ENCODE measurements at places on chromosomes 2 and 18.

- DNase-seq, result no peak
These were observed 6.5 kb upstream of the STAMBP start for GRCh38 chr2:73822276-73822675.

- DNase-seq, result no peak
These were observed 650.4 kb downstream of the RNF144A start for GRCh38 chr2:7567646-7568045.

GRCh38 chr2:115115135-115115534, 672.7 kb downstream of the DPP10 start:
- DNase-seq, result no peak

DNA sequence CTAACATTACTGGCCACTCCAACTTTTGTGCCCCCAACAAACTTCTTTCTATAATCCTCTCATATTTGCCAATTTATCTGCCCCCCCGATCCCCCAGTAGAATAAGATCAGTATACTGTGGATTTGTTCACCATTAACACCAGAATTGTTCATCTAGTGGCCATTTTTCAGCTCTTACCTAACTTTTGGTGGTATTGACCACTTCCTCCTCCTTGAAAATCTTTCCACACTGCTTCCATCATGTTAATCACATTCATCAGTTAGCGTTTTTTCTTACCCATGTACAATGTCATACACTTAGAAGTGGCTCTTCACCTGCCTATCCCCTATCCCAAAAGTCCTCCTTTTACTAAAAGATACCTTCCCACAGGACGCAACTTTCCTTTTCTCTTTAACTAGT, 6.1 kb downstream of the IMPACT start:
- no peak for DNase-seq

- no peak for DNase-seq
These were observed 293.6 kb upstream of the SESTD1 start for GRCh38 chr2:179558010-179558934.

DNA sequence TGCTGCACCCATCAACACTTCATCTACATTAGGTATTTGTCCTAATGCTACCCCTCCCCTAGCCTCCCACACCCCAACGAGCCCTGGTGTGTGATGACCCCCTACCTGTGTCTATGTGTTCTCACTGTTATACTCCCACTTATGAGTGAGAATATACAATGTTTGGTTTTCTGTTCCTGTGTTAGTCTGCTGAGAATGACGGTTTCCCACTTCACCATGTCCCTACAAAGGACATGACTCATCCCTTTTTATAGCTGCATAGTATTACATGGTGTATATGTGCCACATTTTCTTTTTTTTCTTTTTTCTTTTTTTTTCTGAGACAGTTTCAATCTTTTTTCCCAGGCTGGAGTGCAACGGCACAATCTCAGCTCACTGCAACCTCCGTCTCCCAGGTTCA, 284.1 kb upstream of the CYP26B1 start:
- DNase-seq, result no peak

DNA sequence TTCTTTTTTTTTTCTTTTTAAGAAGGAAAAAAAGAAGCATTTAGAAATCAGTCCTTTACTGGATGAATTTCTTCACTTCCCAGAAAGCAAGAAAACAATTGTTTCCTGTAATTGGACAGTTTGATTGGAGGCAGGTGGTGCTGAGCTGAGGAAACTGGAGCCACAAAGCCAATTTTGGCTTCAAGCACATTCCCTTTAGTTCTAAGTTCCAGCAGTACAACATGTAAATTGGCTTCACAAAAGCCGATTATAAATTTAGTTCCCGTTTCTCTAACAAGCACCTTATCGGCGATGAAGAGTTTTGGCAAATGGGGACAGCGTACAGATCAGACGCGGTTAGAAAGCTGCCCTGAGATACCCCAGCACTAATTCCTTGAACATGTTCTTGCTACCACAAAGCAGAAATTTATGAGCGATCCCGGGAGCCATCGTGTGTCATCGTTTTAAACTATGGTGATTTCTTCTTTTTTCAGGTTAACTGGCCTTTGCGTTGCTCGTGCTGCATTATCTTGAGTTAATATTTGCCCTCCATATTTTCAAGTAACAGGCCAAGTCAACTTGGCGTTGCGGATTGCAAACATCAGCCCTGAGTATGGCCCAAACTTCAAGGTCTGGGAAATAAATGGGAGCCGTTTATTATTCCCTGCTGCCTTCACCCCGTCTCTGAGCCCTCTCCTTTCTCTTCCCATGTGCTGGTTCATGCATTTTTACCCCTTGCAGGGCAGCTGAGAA, 190.4 kb upstream of the ID2 start:
- no peak for DNase-seq

DNA sequence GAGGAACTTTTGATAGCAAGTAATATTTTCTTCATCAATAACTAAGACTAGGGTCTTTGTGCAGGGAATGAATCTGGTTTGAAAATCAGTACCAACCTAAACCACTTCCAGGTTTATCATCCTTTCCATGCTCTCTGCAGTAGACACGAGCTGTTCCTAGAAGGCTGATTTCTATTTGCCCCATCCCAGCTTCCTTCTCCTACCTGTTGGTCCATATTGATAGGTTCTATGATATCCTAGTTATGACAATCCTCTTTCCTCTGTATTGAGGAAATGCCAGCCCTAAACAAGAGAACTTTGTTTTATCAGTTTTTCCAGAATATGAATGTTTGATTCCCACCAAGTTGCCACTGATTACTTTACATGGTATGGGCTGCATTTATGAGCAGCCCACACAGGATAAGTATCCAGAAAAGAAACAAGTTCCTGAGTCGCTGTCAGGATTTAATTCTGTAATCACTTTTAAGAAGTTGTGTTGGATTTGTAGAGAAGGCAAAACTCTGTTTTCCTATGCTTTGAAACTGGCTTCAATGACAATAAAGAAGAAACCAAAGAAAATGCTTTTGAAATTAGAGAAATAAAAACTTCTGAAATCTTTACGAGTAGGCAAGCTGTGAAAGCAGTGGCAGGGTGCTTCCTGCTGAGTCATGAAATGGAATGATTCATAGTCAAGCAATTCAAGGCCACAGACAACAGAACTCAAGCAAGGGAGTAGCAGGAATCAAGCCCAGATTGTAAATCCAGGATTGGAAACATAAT, 37.3 kb upstream of the TANK start:
- DNase-seq, result peak; percentile 86

GRCh38 chr2:155905657-155906056, 426.9 kb downstream of the NR4A2 start:
- DNase-seq, result no peak

DNA sequence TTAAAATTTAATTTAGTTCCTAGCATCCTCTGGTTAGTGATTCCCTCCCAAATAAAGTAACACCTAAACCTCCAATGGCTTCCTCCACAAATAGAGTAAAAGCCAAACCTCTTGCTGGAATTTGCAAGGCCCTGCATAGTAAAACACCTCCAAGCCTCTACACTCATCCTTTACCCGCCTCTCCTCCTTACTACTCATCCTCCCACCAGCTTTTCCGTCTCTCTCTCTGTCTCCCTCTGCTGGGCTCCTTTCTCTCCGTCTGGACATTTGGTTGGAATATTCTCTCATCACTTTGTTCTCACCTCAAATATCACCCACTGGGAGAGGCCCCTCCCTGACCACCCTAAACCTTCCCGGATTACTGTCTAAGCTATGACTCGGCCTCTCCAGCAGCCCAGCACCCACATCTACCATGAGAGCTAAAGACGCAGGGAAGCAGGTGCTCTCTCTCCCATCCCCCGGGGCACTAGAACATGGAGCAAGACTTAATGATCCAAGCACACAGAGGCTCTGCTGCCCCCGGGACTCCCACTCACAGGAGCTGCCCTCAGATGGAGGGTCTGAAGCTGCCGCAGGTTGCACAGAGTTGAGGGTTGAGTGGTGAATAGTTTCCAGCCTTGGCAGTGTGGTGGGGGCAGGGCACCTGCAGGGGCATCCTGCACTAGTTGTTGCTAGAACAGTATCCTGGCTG, 167.2 kb downstream of the FBXO15 start:
- DNase-seq, result no peak

GRCh38 chr2:3857576-3857975, 154.2 kb downstream of the DCDC2C start:
- no peak for DNase-seq

GRCh38 chr18:34158881-34159690, 65.6 kb downstream of the NOL4 start:
- DNase-seq, result peak; percentile 74

- DNase-seq, result no peak
These were observed 1.4 kb downstream of the STARD7 start for GRCh38 chr2:96207073-96207773.

DNA sequence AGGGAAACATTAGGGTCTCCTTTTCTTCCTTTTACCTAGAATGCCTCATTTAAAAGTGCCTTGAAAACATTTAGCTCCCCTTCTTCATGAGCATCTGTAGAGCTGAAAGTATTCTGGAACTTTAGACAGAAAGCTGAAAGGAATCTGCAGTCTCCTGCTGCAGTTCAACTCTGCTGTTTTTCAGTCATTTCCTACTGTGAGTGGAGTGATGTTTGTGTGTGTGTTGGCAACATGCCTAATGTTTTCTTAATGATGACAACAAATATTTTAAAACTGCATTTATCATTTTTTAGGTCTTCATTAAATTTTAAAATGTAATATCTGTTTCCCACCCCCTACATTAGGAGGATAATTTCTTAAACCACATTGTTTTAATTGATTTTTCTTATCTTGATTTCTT, 66.6 kb downstream of the TWSG1 start:
- DNase-seq, result no peak

- DNase-seq, result no peak
These were observed 283.5 kb upstream of the HDAC4 start for GRCh38 chr2:239684271-239684810.

DNA sequence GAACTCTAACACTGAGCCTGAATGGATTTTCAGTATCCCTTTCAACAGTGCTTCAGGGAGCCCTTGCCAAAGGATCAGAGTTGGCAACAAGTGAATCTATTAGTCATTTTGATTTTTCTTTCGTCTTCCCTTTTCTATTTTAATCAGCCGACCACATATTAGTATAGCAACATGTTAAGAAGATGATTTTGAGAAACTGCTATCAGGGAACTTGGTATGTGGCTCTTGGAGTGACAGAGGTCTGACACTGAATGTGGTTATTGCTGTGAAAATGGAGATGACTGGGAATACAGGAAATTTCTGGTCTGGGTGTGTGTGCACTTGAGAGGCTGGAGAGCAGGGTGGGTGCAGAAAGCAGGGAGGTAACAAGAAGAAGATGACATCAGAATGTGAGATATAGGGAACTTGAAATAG, 28.7 kb upstream of the IL1RL1 start:
- no peak for DNase-seq

DNA sequence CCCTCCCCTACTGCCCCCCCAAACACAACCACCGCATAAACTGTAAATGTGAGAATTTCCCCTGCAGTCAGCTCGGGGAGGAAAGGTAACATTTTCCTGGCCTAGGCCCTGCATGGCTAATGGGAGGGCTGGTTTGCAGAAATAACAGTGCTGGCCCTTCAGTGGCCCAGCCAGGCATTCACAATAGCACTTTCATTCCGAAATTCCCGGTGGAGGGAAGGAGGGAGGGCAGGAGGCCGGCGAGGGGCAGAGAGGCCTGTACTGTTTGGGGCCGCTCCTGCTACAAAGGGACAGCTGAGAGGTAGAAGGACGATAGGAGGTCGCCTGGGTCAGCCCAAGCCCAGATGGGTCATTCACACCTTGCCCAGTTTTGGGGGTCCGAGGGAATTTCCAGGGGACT, 11.3 kb downstream of the CYP26B1 start:
- DNase-seq, result no peak

GRCh38 chr2:233934524-233934923, 17.4 kb downstream of the TRPM8 start:
- DNase-seq, result no peak

DNA sequence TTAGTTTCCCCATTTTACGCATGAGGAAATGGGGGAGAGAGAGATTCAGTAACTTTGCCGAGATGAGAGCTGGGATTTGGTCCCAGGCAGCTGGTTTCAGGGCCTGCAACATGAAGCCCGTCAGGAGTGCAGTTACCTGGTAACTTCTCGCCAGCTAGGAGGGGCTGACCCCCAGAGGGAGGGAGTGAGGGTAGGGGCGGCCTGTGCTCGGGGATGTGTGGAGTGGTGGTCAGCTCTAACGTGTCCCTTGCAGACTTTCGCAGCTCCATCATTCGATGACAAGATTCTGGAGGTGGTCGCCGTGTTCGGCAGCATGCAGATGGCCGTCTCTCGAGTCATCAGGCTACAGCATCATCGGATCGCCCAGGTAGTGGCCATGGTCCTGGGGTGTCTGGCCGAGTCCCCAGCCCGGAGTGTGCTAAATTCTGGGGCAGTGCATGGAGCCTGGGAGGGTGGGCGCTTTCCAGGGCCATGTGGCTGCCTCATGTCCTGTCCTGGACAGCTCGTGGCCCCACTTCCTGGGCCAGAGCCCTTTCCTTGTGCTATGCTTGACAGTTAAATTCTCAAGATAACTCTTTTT, 103.8 kb downstream of the DGKD start:
- no peak for DNase-seq

DNA sequence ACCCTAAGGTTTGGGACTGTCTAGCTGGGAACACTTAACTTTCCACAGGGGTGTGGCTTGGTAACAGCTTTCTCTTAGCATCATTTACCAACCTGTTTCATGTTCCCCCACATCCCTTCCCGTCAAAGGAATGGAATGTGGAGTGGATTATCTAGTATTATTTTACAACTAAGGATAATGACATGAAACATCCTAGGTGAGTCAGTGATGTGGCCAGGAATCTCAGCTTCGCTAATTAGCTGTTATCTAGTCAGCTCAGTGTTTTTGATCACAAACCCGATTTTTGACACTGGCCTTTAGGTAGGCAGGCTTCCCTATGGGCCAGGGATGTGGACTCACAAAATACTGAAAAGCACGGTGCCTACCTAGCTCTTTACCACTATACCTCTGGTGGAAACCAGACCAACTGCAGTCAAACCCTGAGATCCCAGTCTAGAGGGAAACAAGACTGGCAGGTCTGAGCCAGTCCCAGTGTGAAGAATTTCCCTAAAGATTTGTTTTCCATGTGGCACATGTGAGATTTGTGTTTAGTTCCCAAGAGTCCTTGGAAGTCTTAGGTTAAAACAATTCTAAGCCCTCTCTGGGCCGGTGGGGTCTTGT, 2.8 kb upstream of the NRP2 start:
- DNase-seq, result no peak

DNA sequence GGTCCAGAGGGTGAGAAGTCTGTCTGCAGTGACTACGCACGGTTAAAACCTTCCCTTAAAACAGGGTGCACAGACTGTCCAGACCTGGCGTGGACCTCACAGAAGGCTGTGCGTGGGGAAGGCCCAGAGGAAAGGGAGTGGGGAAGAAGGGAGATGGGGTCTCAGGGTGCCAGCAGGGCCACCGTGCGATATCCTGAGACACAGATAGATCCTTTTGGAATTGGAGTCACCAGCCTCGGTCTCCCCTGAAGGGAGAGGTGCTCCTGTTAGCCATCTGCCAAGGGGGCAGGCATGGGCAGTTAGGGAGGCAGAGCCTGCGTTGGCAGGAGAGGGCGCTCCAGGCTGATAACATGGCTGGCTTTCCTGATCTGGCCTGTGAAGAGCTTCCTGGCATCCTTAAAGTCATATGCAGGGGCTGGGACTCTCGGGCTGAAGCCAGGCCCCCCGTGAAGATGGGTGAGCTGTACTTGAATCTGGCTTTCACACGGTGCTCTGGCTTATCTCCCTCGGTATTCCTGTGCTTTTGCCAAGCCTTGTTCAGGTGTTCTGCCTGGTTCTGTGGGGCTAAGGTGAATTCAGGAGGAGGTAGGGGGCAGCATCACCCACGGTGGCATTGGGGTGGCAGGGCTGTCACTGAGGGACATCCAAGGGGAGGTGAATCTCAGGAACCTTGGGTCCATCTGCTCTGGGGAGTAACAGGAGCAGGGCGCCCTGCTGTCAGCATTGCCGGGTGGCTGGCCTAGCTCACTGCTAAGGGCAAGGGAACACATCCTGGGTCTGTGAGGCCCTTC, 107.2 kb upstream of the SMAD2 start:
- DNase-seq, result no peak
